ENCODE measurements at places on chromosomes 4 and X. TPM values are rescaled to one million over a fixed set of nuclear protein-coding genes. Genes with fewer than 3 reads are reported as not detected.

DNA sequence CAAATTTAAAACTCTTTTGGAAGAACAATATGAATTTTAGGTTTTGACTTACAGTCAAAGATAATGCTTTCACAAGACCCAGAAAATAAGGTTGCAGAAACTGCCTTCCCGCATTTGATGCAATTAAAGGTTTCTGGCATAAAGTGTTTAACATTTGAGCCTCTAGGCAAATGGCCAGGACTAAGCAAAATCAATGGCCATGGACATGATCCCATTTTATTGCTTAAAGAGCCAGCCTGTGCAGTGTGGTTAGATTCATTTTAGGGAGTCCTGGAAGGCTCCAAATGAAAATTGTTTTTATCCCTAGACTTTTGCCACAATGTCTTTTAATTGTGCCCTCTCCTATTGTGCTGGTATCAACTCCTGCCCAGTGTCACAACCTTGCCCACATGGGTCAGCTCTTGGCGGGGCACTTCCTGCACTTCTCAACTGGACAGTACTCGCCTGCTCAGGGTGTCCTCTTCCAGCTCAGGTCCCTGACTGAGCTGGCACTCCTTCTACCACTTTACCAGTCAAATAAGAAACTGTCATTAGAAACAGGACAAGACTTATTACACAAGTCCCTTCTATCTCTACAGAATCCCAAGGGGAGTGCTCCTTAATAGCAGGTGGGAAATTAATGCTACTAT lies 208.4 kb upstream of the NPY2R start:
- DNase-seq: no peak

DNA sequence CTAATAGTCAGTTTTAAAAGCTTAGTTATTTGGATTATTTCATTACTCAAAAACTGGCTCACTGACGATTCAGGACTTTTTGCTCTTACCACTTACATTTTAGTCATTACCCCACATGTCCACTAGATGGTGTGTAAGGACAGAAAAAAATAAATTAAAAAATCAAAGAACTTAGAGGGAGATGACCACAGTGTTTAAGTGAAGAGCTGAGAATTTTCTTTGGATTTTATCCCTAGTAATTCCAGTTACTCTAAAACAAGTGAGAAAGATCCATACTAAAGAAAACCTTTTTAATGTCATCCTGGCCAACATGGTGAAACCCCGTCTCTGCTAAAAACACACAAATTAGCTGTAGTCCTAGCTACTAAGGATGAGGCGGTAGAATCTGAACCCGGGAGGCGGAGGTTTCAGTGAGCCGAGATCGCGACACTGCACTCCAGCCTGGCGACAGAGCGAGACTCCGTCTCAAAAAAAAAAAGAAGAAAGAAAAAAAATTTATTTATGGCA lies 26.4 kb upstream of the TMPRSS11B start:
- DNase-seq: no peak

Gene FAM13A
- total RNA-seq: 2.1 TPM

Gene BRS3
- total RNA-seq: not detected

Gene CSAG3
- not detected for total RNA-seq
